ENCODE measurements at places on chromosomes 3 and 15. TPM values are rescaled to one million over a fixed set of nuclear protein-coding genes. Genes with fewer than 3 reads are reported as not detected.

Gene MCTP2
- total RNA-seq: 48.7 TPM

Gene LRRC34
- total RNA-seq: 6.0 TPM

Gene ASB14
- total RNA-seq: not detected

Gene ISL2
- 3.7 TPM for total RNA-seq

Gene ERICH6
- total RNA-seq: 0.81 TPM

Gene ITIH4
- 16.2 TPM for total RNA-seq

Gene RASGRF1
- not detected for total RNA-seq

Gene OXNAD1
- 26.9 TPM for total RNA-seq

Gene NEK10
- 0.35 TPM for total RNA-seq

Gene CASR
- 0.10 TPM for total RNA-seq

Gene SMCO1
- total RNA-seq: not detected

Gene HIGD2B
- not detected for total RNA-seq

Gene CAPN3
- total RNA-seq: 3.7 TPM

Gene RTP1
- not detected for total RNA-seq

Gene FOXL2NB
- total RNA-seq: not detected

Gene FBXW12
- not detected for total RNA-seq

Gene NR1I2
- total RNA-seq: 0.20 TPM

Gene PLA2G4D
- not detected for total RNA-seq

Gene COL6A6
- not detected for total RNA-seq

Gene XPC
- total RNA-seq: 34.2 TPM

Gene ZNF620
- total RNA-seq: 6.3 TPM

Gene SPTBN5
- 1.6 TPM for total RNA-seq

Gene LMCD1
- total RNA-seq: 4.3 TPM

Gene SNTN
- total RNA-seq: not detected

Gene CNTN4
- not detected for total RNA-seq

Data from activated CD4-positive, alpha-beta memory T cell treated with anti-CD3 and anti-CD28 coated beads, Interleukin-2, amount 10 ng/mL, durations not matched to agents 7 days and 5 days (primary cell).